SHP77 (cell line): ENCODE measurements at places on chromosomes 3 and 15.

DNA sequence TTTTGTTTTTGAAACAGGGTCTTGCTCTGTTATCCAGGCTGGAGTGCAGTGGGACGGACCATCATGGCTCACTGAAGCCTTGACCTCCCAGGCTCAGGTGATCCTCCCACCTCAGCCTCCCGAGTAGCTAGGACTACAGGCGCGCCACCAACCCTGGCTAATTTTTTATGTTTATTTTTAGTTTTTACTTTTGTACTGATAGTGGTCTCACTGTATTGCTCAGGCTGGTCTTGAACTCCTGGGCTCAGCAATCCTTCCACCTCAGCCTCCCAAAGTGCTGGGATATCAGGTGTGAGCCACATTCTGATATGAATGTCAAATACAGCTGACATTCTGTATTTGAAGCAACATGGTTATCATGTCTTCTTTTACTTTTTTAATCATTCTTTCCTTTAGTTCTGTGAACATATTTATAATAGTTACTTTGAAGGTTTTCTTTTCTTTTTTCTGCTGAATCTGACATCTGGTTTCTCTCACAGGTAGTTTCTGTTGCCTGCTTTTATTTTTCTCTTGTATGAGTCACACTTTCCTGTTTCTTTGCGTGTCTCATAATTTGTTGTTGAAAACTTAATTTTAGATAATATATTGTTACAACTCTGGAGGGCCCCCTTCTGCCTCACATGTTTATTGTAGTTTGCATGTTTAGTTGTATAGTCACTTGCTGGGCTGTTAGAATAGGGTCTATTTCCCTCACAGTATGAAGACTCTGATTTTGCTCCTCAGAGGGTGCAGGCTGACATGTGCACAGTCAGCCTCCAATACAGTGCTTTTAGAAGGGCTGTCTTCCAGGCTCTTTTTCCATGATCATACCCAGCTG is 8.4 kb upstream of the CNTN4 start:
- no peak for DNase-seq

DNA sequence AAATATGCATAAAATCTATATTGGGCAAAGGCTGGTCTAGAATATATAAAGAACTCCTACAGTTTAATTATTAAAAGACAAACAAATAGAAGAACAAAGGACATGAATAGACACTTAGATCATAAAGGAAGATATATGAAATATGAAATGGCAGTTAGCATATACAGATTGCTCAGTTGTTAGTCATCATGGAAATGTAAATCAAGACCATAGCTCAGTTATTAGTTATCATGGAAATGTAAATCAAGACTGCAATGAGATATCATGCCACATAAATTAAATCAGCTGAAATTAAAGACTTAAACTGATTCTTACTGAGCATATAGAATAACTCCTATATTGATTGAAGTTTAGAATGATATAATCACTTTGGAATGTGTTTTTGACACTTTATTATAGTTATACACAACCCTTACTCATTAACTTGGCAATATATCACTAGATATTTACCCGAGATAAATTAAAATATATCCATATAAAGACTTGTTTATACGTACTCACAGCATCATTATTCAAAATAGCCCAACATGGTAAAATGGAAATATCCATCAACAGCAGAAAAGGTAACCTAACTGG is 45.2 kb upstream of the GOLGA8B start:
- DNase-seq = no peak

- no peak for DNase-seq
Measured at GRCh38 chr3:167886690-167887089, 151.2 kb downstream of the SERPINI1 start.

DNA sequence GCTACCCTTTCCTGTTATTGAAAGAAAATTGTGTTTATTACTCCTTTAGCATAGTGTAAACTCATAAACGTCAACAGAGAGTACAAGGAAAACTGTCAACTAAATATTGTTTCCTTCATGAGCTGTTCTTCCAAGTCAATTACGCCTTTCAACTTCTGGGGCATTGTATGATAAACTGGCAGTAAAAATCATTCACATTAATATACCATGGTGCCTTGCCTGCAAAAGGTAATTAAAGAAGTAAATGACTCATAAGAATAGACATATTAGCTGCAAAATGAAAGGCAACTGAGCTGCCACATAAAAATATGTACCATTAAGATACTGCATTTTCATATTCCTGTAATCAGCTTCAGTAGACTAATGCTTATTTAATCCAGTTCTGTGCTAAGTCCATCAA is 447.3 kb downstream of the FOXP1 start:
- no peak for DNase-seq

DNA sequence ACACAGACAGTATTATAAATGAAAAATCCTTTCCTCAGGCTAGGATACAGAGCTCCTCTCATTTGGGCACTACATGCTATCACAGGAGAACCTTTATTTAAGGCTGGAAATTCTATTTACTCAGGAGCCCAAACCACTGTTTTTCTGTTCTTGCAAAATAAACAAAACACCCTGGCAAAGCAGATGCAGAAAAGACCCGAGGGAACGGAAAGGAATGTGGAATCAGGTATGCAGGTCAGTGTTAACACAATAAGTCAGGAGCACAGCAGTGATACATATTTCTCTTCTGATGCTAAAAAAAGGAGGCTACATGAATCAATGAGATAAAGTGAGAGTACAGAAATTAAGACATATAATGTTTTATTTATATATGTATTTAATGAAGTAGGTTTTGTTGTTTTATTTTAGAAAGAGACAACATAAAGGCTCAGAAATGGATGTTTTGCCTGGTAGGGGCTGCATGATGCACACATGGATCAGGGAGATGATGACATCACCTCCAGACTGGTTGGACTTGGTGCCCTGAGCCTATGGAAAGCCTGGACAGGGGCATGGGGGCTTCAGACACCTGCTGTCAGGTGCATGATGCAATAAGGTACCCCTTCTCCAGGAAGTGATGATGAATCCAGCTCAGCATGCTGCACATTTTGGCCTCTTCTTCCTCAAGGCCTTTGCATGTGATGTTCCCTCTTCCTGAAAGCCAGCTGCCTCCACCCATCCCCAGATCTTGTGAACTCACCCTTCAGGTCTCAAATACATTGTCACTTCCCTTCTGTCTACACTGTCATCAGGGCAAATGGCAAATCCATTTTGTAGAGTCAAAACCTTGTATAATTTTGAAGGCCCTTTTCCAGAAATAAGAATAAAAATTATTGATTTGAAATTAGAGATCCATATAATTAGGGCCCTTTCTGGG is 19.1 kb upstream of the RBP1 start:
- no peak for DNase-seq

GRCh38 chr3:45552794-45553371 is 41.7 kb upstream of the LIMD1 start:
- no peak for DNase-seq

- DNase-seq = no peak
Measured at GRCh38 chr3:127706785-127707351, 34.1 kb downstream of the ABTB1 start.

GRCh38 chr3:10188804-10189556 is 24.3 kb downstream of the IRAK2 start:
- no peak for DNase-seq

DNA sequence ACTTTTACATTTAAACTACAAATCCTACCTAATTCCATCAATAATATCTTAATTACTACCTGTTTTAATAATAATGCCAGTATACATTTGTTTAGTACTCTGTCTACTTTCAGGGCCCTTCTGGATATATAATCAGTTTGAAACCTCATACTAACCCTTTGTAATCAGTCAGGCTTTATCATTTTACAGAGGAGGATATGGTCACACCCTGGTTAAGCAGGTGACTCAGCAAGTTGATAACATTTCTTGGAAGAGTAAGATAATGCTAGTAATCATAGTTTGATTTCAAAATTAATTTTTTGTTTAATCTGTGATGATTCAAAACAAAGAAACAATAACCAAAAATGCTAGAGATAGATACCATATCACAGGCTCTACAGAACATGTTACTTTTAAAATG is 208.2 kb upstream of the MANF start:
- DNase-seq = no peak

DNA sequence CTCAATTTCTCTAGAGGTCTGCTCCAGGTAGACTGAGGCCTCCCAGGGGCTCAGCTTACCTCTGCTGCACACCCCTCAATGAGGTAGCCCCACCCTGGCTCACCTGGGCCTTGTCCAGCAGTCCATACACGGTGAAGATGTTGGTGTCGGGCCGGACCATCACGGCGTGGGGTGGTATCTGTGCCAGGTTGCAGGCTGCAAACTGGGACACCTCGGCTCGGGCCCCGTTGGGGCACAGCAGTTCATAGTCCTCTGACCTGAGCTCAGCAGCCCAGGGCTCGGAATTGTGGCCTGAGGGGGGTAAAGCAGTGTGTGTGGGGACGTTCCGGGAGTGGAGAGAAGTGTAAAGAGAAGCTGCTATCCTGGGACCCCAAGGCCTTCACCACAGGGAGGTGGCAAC is 23.2 kb downstream of the MELTF start:
- no peak for DNase-seq

DNA sequence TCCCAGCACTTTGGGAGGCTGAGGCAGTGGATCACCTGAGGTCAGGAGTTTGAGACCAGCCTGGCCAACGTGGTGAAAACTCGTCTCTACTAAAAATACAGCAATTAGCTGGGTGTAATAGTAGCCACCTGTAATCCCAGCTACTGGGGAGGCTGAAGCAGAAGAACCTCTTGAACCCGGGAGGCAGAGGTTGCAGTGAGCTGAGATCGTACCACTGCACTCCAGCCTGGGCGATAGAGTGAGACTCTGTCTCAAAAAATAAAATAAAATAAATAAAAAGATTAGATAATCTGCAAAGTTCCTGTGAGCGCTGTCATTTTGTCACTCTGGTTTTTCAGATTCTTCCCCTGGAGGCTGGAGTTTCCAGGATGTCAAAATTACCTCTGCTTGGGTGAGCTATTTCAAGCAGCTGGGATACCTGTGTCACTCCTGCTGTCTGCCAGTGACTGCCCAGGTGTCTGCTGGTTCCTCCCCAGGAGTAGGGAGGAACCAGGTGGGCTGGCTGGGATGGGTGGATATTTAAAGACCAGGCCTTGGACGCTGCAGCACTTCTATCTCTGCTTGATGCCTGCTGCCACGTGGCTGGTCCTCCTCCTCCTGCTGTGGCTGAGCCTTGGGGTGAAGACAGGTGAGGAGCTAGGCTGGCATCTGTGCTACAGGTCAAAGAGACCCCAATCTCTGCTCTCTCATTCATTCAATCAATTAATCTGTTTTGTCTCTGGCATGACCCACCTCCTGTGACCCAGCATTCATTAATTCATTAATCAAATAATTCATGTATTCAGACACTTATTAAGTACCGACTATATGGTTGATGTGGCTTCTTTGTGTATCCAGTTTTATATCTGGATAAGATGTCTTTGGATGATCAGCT is 19.5 kb upstream of the MUC20 start:
- no peak for DNase-seq

DNA sequence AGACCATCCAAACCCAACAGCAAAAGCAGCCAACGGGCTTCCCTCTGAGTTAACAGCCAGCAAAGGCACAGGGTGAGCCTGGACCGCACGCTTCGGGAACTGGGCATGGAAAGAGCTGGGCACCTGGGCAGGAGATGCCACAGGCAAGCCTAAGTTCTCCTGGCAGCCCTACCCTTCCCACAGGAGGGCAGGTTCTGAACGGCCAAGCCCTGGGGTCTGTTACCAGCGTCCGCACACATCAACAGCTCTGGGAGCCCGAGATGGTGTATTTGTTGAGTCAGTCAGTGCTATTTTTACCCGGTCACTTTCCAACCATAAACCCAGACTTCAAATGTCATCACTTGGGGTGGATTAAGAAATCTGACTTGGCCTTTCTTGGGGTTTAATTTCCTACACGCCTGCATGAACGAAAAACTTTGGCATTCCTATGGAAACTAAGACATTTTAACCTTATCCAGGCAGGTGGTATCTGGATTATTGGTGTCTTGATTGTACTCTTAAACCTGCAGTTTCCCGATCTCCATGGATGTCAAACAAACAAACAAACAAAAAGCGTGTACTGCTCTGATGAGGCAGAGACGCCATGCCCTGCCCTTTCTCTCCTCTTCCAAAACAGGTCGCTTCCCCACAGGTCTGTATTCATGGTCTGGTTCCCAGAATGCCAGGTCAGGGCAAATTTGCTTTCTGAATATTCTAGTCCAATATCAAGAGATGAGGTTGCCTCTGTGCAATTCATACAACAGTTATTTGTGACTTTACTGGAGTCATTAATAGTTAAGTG is 99.7 kb downstream of the XXYLT1 start:
- no peak for DNase-seq

- no peak for DNase-seq
Measured at GRCh38 chr15:98734466-98735199, 86.3 kb downstream of the IGF1R start.

DNA sequence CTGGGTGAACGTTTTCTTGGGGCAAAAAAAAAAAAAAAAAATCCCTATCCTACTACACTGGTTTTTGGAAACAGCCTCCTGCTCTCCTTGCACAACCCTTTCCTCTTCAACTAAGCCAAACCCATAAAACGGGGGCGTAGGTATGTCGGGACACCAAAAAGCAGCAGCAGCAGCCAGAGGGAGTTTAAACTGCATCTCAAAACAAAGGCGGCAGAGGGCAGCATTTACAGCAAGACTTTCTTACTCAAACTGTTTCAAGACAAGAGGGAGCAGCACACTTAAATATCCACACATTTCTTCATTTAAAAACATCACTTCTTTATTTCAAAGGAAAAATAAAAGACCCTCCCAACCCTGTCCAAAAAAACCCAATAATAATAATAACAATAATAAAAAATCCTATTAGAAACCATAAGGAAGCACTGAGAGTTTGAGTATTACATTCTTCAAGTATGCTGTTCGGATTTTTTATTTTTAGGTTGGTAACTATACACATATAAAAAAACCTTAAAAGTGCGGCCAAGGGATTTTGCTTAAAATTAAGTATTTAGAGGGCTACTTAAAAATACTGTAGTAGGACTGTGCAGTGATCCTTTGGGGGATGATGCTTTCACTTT is 43.9 kb upstream of the PLXND1 start:
- peak; percentile 17 for DNase-seq

DNA sequence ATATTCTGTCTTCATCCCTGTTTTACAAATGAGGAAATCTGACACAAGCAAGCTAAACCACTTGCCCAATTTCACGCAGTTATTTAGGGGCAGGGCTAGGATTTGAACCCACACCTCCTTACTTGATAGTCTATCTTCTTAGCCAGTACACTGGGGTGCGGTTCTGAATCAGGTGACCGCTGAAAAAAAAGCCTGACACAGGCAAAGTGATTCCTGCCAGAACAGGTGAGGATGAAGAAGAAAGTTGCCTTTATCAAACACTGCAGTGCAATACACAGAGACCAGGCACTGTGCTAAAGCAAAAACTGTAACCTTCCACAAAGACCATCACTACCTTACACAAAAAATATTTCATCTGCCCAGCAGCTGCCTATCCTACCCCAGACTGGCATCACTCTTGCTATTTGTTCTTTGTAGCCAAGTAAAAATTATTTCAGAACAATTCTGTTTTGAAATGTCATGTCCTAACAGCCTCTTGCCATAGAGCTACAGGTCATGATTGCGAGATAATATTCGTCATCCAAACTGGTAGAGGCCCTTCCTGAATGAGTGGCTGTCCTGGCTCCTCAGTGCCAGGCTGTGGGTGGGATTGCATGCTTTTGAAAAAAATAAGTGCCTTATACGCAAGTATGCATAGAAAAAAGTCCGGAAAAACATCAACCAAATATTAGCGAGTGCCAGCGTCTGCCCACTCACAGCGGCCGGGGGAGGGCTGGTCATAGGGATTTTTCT is 142.3 kb upstream of the TPM1 start:
- no peak for DNase-seq

- DNase-seq = no peak
Measured at GRCh38 chr15:83198476-83198875, 9.1 kb downstream of the HDGFL3 start.
